ENCODE measurements at places on chromosomes 6 and 20.

DNA sequence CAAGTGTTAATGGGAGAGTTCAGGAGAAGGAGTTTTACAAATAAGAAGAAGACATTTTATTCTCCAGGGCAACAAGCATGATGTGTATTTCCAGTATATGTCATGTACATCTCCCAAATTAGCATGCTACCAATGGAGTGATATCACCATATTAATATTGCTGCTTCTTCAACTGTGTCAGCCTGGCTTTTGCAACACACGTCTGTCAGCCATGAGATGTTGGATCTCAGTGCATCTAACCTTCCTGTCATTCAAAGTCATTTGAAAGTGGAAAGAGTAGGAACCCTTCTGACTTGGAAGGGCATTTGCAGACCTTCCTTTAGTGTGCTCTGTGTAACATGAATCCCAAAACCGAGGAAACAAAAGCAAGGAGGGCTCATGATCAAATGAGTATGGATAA lies 284.1 kb downstream of the ZNF217 start:
- DNase-seq: no peak

- DNase-seq: no peak
Measured at GRCh38 chr6:139625998-139626975, 251.8 kb upstream of the CITED2 start.

DNA sequence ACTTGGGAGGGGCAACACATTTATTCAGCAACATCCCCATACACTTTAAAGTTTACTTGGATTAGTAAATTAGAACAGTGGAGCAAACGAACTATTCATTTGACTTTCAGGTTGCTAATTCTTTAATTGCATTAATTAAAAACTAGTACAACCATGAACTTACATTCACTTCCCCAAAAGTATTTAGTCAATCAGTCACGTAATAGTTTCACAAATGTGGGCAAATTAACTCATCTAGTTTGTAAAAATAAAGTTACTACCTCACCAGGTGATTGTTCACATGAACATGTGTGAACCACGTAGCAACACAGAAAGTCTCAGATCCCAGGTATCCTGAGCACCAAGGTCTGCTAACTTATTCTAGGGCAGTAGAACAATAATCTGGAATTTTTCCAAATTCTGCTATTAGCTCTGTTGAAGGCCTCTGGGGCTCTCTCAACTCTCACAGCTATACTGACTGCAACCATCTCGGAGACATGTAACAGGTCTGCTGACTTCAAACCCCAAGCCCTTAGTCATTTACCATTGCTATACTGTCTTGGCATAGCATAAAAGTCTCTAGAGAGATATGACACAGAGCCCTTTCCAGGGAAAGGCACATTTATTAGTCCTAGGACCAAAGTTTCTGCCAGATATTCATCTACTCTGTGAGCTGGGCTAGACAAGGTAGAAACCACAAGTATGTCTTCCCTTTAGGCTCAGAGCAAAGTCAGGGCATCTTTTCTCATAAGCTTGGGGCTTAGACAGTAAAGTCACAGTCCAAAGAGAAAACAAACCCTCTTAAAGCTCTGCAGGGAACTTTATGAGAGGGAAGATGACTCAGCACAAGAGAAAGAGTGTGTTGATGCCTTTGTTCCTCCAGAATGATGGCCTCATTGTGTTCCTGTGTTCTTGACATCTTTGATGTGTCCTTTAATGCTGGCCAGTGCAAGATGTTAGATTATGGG lies 50.9 kb upstream of the CCDC28A start:
- DNase-seq: no peak

GRCh38 chr6:125793280-125793679 lies 2.5 kb downstream of the NCOA7 start:
- no peak for DNase-seq

DNA sequence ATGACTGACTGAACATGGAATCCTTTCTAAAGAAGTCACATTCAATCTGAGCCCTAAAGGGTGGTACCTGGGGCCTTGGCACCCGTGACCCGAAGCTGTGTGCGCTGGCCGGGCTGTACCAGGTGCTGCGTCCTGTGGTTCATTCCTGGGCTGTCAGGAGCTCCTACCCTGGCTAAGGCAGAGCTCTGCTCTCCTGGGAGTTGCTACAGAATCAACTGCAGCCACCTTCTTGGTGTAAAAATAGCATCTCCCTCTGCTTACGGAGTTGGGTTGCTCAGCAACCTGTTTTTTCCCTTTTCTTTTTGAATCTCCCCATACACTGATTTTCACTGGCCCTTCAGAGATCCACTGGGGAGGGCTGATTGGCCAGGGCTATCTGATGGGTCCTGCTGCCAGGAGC lies 236.6 kb upstream of the PDE10A start:
- DNase-seq: no peak

DNA sequence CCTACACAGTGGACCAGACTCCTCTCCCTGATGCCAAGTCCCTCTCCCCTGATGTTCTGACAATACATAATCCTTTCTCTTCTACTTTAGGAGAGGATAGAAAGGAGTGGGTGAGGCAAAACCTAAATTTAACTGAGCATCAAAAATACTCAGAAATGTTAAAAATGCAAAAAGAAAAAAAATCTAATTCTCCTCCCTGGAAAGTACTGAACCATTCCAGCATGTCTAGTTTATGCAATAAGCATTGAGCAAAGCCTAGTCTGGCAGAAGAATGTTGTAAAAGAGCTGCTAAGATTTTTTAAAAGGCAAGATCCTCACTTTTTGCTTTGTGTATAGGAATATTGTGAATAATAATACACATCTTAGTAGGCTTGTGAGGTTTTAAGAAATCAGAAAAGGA lies 116.6 kb upstream of the STXBP5 start:
- DNase-seq: no peak

DNA sequence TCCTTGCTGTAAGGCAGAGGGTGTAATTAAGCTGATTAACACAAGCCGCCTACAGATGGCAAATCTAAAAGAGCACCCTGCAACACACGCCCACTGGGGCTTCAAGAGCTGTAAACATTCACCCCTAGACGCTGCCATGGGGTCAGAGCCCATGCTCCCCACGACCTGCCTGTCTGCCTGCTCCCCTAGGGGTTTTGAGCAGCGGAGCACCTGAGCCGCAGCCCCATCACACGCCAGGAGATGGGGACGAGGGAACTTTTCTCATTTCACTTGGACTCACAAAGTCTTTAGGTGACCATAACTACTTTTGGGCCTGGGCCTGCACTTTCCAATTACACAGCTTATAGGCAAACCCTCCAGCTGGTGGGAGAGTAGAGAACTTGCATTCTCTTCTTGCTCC lies 99.0 kb upstream of the SOX4 start:
- DNase-seq: no peak

GRCh38 chr6:46051962-46052361 lies 36.3 kb upstream of the CLIC5 start:
- no peak for DNase-seq

GRCh38 chr20:62304331-62305148 lies 1.7 kb downstream of the ADRM1 start:
- no peak for DNase-seq

- no peak for DNase-seq
Measured at GRCh38 chr6:24949020-24949569, 13.3 kb upstream of the RIPOR2 start.

DNA sequence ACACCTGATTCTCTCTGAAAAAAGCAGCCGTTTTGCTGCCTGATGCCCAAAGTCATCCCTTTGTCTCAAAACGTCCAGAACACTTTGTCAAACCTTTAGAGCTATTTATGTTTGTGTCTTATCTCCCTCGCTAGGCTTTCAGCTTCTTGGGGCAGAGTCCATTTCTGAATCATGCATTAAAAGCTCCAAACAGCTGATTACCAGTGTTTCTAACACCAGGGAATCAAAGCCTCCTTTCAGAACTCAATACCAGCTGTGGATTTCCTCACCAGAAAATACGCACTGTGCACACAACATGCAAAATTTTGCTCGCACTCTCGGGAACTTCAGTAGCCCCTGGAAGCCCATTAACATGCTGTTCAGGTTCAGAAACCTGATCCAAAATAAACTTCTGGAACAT lies 333.3 kb downstream of the HACE1 start:
- DNase-seq: no peak

DNA sequence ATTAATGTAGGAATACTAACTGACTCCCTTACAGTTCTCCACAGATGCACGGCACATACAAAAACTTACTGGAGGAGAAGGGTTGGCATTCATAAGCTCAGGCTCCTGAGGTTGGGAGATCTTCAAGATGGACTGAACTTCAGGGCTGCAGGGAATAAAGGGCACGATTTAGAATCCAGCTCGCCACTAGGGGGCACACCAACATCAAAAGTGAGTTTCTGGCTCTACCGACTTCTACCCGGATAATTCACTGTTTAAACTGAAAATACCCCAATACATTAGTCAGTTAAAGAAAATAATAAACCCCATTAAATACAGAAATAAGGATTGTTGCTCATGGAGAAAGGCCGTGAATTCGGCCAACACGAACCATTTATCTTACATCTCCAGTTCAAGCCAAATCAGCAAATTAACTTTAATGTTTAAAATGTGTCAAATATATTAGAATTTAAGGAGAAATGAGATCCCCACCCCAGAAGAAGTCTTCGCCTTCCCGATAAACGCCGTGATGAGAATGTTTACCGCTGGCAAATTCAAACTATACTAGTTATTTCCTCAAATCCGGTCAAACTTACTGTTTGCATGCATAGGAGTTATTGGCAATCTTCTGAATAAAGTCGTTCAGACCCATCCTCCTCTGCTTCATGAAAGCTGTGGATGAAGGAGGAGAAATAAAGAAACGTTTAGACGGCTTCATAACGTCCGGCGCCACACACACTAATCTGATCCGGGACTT lies 121.7 kb upstream of the SLC2A12 start:
- DNase-seq: peak; percentile 72

DNA sequence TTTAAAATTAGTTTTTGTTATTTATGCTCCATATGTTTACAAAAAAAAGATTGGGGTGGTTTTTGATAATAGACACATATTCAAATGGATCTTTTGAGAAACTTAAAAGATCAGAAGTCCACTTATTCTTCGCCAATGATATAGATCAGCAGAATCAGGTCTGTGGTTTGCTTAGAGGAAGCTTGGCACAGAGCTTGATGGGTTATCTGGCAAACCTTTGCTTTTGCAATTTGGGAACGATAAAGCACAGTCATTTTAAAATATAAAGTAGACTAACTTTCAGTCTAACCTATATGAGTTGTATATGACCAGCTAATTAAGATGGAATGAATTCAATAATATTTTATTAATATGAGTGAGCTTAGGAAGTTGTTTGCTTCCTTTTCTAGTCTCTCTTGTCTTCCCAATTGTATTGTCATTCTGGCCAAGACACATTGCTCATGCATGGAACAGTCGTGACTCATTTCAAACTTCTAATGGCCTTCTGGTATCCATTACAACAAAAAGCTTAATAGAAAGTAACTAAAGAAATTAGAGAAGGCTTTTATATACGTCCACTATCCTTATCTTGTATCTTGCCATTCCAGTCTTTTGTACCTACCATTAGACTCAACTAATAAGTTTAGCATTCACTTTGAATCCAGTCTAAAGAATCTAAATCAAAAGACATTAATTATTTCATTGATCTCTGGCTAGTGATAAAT lies 118.7 kb downstream of the TBX18 start:
- no peak for DNase-seq

DNA sequence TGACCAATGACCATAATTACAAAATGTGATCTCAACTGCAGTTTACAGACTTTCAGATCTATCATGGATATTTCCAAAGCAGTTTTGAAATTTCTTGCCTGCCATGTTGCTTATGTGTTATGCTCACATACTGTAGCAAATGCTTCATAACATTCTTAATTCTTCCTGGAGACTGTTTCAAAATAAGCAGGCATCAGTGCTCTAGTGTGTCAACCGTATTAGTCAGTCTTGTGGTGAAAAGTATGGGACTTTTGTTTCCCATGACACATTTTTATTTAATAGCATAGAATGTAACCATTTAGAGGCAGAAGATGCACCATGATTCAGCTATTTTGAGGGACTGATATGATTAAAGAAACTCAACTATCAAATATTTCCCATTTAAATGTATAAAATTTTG lies 1.7 kb downstream of the POPDC3 start:
- DNase-seq: no peak

DNA sequence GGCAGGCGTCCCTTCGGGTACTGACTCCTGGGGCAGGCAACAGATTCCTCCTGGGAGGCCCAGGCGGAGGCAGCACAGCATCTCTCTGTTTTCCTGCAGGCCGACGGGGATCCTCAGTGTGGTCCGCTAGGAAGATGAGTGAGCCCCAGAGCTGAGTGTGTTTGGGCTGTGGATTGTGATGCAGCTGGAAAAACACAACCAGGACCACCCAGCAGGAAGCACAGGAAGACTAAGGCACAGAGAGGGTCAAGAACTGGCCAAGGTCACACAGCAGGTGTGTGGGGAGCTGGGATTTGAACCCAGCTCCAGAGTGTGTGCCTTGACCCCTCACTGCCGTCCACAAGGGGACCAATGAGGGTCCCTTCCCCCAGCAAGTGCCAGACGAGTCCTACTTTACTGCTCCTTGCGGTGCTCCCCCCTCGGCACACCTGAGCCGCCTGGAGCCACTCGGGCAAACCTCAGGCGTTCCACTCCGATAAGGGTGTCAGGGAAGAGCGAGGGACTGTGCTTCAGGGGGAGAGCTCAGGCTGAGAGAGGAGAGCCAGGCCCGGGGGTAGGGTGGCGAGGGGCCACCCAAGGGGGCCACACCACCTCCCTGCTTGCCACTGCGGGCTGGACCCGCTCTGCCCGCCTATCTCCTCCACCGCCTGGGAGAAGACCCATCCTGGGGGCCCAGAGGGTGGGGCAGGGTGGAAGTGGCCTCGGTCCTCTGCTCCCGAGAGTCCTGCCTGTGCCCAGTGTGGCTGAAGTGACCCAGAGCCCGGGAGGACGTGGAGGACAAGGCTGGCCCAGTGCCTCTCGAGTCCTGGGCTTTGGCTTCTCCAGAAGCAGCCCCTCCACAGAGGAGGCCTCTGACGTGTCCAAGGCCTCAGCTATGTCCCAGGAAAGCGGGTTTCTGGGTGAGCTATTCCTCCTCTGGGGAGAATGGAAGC lies 63.3 kb downstream of the YTHDF1 start:
- DNase-seq: no peak

GRCh38 chr6:148720897-148721296 lies 25.9 kb upstream of the UST start:
- no peak for DNase-seq
